ENCODE measurements at places on chromosomes 11 and 22. TPM values are rescaled to one million over a fixed set of nuclear protein-coding genes. Genes with fewer than 3 reads are reported as not detected.

DNA sequence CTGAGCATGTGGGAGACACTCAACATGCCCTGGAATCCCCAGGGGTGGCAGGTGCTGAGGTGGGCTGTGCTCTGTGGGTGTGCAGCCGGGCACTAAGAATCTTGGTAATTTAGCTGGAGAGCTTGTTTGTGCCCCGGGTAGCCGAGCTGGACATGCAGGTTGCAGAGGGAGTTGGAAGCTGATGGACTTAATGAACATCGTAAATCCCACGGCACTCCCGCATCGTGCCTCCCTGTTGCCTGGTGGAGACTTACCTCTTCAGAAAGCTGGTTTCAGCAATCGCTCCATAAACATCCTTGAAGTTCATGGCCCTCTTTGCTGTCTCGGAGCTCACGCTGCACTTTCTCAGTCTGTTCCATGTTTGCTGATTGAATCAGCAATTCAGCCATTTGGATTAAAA, 29.9 kb downstream of the RPS6KA4 start:
- no peak for DNase-seq

DNA sequence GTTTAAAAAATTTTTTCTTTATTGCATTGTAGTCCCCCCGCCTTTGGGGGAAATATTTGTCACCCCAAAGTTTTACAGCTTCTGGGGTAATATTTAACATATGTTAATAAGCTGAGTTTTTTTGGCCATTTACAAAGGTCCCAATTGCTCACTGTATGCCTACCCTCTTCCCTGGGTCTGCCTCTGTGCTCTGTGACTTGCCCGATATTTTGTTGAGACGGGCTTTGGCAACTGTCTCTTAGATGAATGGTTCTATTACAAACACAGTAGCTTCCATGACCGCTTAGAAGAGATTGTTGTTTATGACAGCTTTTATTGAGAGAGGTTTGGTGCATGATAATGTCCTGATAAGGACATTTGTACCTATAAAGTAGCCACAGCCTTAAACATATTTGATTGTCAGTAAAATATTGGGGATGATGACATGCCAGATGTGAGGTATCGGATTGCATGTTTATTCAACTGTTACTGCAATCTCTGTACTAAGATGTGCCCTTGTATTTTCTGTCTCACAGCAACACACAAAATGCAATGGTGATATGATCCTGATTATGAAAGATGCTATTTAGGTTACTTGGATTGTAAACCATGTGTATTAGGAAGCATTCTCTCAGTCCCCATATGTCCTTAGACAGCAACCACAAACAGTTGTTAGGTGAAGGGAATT, 103.1 kb downstream of the TEAD1 start:
- peak; percentile 83 for DNase-seq

The IRAG1 gene
- 21.1 TPM for total RNA-seq

DNA sequence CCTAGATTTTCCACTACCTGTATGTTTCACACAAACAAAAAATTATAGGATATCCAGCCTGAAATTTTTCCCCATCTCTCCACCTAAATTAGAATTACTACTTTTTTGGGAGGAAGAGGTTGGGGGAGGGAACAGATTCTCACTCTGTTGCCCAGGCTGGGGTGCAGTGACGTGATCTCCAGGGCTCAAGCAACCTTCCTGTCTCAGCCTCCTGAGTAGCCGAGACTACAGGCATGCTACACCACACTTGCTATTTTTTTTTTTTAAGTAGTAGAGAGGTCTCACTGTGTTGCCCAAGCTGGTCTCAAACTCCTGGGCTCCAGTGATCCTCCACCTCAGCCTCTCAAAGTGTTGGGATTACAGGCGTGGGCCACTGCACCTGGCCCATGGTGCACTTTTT, 9.5 kb downstream of the JAML start:
- DNase-seq = no peak

DNA sequence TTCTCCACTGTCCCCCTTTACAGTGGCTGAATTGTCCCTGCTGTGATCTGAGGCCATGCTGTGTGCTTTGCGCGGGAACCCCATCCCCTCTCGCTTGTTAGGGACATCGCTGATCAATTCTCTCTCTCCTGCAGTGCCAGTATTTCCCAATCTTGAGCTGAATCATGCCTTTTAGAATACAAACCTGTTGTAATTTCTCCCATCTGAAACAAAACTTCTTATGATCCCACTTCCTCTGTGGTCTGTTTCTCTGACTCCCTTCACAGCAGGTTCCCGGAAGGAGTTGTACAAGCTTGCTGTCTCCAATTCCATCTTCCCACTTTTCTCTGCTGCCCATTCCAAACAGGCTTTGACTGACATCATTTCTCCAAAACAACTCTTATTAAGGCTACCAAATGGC, 16.8 kb downstream of the ADAMTS15 start:
- peak; percentile 27 for DNase-seq

The PARVG gene
- not detected for total RNA-seq

The NF2 gene
- total RNA-seq = 181 TPM

- DNase-seq = no peak
These were observed 113.1 kb downstream of the ETS1 start for GRCh38 chr11:128474036-128474874.

GRCh38 chr11:122910775-122911174, 28.2 kb downstream of the JHY start:
- DNase-seq = peak; percentile 38

- no peak for DNase-seq
These were observed 293.2 kb downstream of the NELL1 start for GRCh38 chr11:20962581-20962980.

GRCh38 chr11:40037005-40037404, 1422.4 kb downstream of the LRRC4C start:
- DNase-seq = no peak

The TMEM132A gene
- 8.3 TPM for total RNA-seq

The HORMAD2 gene
- not detected for total RNA-seq

GRCh38 chr11:95567685-95568084, 221.9 kb downstream of the FAM76B start:
- DNase-seq = peak; percentile 63

DNA sequence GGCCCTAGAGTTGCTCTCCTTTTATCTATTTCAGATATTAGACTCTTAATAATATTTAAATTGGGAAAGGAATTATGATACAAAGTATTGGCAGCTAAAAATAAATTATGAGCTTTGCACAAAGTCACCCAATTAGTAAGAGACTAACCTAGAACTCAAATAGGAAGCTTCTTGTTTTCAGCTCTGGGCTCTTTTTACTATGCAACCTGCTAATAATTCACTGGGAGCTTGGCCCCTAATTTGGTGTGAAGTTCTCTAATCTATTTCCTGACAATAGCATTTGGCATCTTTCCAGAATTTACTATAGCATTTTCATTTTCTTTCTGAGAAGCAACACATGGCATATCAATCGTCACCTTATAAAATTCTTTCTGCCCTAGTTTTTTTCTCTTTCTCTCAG, 727.7 kb upstream of the ANO5 start:
- no peak for DNase-seq

GRCh38 chr11:129375751-129376657, at the start of gene BARX2:
Gene BARX2 (plus strand): TSS chr11:129375848. CDS start chr11:129376036, 188 bp downstream.
- DNase-seq = peak; percentile 54

DNA sequence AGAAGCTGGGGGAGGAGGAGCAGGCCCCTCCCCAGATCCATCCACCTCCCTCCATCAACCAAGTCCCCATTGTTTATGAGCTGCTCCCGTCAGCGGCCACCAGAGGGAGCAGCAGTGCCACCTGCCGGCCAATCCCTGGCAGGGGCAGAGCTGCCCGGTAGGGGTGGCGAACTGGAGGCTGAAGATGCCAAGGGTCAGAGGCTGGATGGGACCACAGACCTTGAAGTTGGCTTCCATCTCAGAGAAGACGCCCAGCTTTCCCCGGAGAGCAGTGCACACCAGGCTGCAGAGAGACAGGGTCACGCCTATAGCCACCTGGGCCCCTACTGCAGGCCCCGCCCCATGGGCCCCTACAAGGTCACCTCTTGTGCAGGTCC, 3.6 kb downstream of the FIBP start:
- peak; percentile 65 for DNase-seq

- no peak for DNase-seq
These were observed 95.4 kb upstream of the LARGE1 start for GRCh38 chr22:34015642-34016041.

The APOL5 gene
- total RNA-seq = 0.18 TPM

DNA sequence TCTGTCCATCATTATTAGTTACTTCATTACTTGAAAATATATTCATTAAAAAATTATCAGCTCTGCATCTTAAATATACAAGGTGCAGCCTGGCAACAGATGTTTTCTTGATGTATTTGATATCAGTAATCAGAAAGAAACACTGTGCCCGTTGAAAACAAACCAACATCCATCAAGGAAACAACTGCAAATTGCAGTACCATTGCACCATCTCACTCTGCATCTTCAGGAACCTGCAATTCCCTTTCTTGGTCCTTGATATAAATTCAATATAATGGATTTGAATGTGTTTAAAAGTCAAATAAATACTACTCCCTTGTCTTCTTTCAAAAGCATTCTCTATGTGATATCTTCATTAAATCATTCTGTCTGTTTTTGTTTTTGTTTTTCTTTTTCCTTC, 1131.2 kb downstream of the FAM181B start:
- DNase-seq = no peak

DNA sequence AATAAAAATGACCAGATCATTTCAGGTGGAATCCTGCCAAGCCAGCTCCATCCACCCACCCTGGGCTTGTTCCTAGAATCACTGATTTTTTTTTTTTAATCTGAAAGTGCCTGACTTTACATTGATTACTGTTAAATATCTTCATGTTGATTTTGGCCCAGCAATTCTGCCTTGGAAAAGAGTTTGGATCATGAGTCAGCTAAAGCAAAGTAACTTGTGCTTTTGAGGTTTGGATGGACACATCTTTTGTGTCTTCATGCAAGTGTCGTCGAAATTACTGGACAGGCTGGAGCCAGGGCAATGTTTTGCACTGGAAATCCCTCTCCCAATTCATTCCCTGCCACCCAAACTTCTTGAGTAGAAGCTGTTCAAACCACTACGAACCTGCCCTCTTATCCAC, 164.0 kb upstream of the SYT13 start:
- DNase-seq = peak; percentile 29

The MIOX gene
- not detected for total RNA-seq

- peak; percentile 4 for DNase-seq
These were observed 539.3 kb downstream of the OPCML start for GRCh38 chr11:132992838-132993631.

The PRR5 gene
- total RNA-seq = 7.5 TPM

Measured in IMR-90 (cell line).